ENCODE measurements at places on chromosomes 7 and 10.

GRCh38 chr7:29194594-29195427, at the start of gene CHN2:
TSS of gene CHN2 (plus strand) at chr7:29194775.
- DNase-seq = no peak

- no peak for DNase-seq
Observed at GRCh38 chr10:17009212-17009700, 120.4 kb downstream of the CUBN start.

DNA sequence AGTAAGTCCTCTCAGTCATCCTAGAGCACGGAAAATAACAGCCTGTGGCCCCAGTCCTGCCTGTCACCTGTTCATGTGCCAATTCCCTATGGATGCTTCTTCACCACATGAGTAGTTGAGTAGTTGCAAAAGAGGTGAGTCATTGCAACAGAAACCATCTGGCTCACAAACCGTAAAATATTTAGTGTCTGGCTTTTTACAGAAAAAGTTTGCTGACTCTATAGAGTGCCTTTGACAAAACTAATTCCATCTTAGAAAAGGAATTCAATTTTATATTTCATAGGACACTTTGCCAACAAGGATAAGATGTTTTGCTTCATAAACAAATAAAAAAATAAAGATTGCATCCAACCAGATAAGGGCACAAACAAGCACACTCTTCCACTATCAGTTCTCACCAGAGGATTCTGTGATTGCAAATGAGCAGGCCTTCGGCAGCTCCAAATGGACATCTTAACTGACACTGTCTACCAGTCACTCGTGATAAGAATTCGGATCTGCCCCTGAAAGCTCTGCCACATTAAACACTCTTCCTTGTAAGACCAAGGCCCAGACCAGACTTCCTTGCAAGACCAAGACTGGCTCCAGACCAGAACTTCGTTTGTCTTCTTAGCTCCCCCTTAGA, 242.7 kb upstream of the SEMA3C start:
- DNase-seq = no peak

DNA sequence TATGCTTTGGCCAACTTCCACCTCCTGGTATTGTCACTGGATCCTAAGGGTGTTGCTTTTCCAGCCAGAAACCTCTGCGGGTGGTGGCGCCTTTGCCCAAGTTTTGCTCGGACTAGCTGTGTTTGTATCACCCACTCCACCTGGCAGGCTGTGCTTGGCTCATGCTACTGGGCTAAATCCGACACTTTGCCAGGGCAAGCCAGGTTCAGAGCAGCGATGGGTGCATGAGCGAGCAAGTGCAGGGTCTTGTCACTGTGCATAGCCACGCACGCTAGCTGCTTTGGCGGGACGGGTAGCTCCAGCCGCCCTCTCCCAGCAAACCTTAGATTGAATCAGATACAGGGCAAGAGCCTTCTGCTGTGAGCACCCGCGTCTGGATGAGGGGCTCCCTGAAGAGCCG, 737.5 kb downstream of the PCDH15 start:
- DNase-seq = no peak

DNA sequence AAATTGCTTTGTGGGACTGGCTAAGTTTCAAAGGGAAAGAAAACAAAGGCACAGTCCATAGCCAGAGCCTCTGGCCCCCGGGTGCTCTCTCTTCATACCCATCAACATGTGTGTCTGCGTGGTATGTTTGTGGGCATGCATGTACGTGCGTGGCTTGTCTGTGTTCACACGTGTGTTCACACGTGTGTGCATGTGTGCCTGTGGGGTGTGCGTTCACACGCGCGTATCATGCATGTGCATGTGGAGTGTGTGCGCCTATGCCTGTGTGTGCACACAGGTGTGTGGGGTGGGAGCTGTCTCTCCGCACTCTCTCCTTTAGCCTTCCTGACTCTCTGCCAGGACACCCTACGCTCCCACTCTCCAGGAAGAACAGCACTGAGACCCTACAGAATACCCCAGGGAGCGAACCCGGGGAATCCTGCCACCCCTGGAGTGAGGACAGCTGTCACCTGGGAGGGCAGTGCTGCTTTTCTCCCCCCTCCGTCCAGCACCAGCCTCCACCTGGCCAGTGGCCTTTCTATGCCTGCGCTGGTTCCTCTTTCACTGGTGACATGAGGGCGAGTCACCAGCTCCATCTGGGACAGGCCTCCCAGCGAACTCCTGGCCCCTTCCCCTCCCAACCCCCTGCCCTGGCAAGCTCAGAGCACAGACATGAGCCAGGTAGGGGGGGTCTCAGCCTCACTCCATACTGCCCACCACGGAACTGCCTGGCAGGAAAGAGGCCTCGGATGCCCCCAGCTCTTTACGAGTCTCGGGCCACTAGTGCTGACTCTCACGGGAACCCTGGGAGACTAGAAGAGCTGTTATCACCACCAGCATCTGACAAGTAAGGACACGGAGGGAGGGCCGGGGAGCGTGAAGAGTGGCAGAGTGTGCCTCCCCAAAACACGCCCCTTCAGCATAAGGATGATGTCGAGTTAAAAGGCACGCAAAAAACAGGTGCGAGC, 16.5 kb downstream of the WDR86 start:
- DNase-seq = no peak

- no peak for DNase-seq
Observed at GRCh38 chr10:116126954-116127695, 145.9 kb downstream of the GFRA1 start.

GRCh38 chr10:120052964-120053702, 160.6 kb downstream of the SEC23IP start:
- DNase-seq = no peak

All from iPS DF 6.9 (cell line).